ENCODE measurements at places on chromosomes 16 and 17. TPM values are rescaled to one million over a fixed set of nuclear protein-coding genes. Genes with fewer than 3 reads are reported as not detected.

The NPIPA3 gene
- 0.52 TPM for total RNA-seq

The PMP22 gene
- 42.5 TPM for total RNA-seq

The HAP1 gene
- 0.40 TPM for total RNA-seq

The EVI2B gene
- total RNA-seq: 0.52 TPM

The TBC1D24 gene
- 11.5 TPM for total RNA-seq

The HP gene
- 1.9 TPM for total RNA-seq

The NPW gene
- 6.6 TPM for total RNA-seq

The TNFRSF17 gene
- total RNA-seq: not detected

The XAF1 gene
- 10.9 TPM for total RNA-seq

The PRR29 gene
- total RNA-seq: 0.52 TPM

The ASGR1 gene
- total RNA-seq: 1.0 TPM

The AMFR gene
- total RNA-seq: 137 TPM

The SLC16A5 gene
- 12.7 TPM for total RNA-seq

The KAT2A gene
- 17.8 TPM for total RNA-seq

The CD300E gene
- not detected for total RNA-seq

The SHISA6 gene
- total RNA-seq: not detected

The C16orf92 gene
- not detected for total RNA-seq

The ZPBP2 gene
- not detected for total RNA-seq

The PRSS33 gene
- not detected for total RNA-seq

The CD2BP2 gene
- 53.2 TPM for total RNA-seq

The SDR42E2 gene
- total RNA-seq: not detected

The C17orf78 gene
- not detected for total RNA-seq

The TSPAN10 gene
- total RNA-seq: 0.64 TPM

The EXOSC6 gene
- total RNA-seq: 15.2 TPM

The GRAP gene
- 0.72 TPM for total RNA-seq

The CES4A gene
- 0.65 TPM for total RNA-seq

The TVP23A gene
- total RNA-seq: 1.4 TPM

Measured in epithelial cell of alveolus of lung (primary cell).